ENCODE measurements at places on chromosomes 13 and 19. TPM values are rescaled to one million over a fixed set of nuclear protein-coding genes. Genes with fewer than 3 reads are reported as not detected.

The DPF1 gene
- total RNA-seq = 0.41 TPM

The DKKL1 gene
- total RNA-seq = not detected

The ZIC2 gene
- total RNA-seq = not detected

GRCh38 chr13:41599619-41600018, 142.3 kb downstream of the RGCC start:
- H3K27ac ChIP-seq = no peak overlapping the region
- no peak for DNase-seq
- no peak overlapping the region for H3K4me3 ChIP-seq
- no peaks in the 10 kb centered on the region for H3K4me1 ChIP-seq

DNA sequence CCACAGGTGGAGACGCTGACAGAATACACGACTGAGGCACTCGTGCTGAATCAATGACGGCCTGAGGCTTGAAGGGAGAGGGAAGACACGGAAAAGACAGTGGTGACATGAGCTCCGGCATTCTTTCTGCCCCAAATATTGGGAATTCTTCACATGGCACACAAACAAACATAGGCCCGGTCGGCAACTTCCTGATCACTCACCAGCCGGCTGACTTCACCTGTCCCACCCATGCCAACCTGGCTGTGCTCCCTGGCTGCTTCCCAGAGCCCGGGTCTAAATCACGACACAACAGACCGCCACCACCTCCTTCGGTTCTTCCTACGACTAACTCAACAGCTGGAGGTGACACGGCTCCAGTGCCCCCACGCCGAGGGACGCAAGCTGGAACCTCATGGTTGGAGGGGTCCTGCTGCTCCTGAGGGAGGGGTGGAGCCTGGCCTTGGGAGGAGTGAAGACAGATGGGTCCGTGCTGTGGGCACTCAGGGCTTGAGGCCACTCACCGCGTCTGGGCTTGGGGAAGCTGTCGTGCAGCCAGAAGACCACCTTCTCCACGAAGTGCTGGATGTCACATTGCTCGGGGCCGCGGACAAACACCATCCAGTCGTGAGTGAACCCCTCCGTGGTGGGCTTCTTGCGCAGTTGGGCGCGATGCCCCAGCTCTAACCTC, 9.6 kb downstream of the MLLT1 start:
- H3K36me3 ChIP-seq = peaks cover 2% of the 10 kb centered on the region
- DNase-seq = no peak
- peak overlapping the region; percentile 11 for H3K27ac ChIP-seq
- H3K27me3 ChIP-seq = no peaks in the 10 kb centered on the region
- no peak overlapping the region for H3K4me3 ChIP-seq

GRCh38 chr13:25088562-25089221, 7.2 kb upstream of the PABPC3 start:
- no peak overlapping the region for H3K27ac ChIP-seq
- no peaks in the 10 kb centered on the region for H3K4me1 ChIP-seq
- peaks cover 18% of the 10 kb centered on the region for H3K27me3 ChIP-seq
- DNase-seq = no peak
- no peak overlapping the region for H3K4me3 ChIP-seq

The C1QTNF9B gene
- not detected for total RNA-seq

- H3K4me1 ChIP-seq = peaks cover 7% of the 10 kb centered on the region
- H3K4me3 ChIP-seq = no peak overlapping the region
- peaks cover 33% of the 10 kb centered on the region for H3K36me3 ChIP-seq
Measured at GRCh38 chr19:46376241-46377153, 29.6 kb downstream of the PPP5C start.

DNA sequence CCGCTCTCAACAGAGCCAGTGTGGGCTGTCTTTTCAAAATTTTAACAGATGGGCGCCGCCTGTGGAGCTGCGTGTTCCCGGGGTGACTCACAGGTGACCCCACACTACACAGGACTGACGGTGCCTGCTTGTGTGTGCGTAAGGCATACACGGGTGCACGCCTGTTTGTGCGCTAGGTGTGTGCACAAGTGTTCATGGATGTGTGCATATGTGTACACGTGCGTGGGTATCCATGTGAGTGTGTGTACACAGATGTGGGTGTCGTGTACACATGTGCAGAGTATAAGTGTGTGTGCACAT, 92.7 kb upstream of the SOX1 start:
- no peak for DNase-seq
- no peak overlapping the region for H3K4me3 ChIP-seq
- no peak overlapping the region for H3K27ac ChIP-seq
- no peaks in the 10 kb centered on the region for H3K4me1 ChIP-seq
- peaks cover 40% of the 10 kb centered on the region for H3K27me3 ChIP-seq
- H3K36me3 ChIP-seq = no peaks in the 10 kb centered on the region

DNA sequence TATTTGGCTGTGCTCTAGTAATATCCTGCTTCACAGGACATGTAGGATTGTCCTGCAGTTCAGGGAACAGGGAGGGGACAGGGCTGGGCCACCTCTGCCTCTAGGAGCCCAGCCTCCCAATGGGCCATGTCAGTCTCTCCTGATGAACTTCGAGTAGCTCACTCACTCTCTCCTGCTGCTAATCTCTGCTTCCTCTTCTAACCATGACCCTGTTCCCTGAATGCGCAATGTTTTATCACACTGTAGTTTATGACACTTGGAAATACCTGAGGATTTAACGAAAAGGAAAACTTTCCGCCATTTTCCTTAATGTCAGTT, 9.2 kb downstream of the PARP4 start:
- peaks cover 21% of the 10 kb centered on the region for H3K4me1 ChIP-seq
- peaks cover 20% of the 10 kb centered on the region for H3K36me3 ChIP-seq
- DNase-seq = no peak

- H3K4me3 ChIP-seq = no peak overlapping the region
- no peaks in the 10 kb centered on the region for H3K27me3 ChIP-seq
- H3K36me3 ChIP-seq = peaks cover 15% of the 10 kb centered on the region
- peaks cover 28% of the 10 kb centered on the region for H3K4me1 ChIP-seq
- DNase-seq = no peak
- H3K27ac ChIP-seq = no peak overlapping the region
Measured at GRCh38 chr13:43072394-43072793, 49.0 kb downstream of the DNAJC15 start.

- H3K4me3 ChIP-seq = peak overlapping the region; percentile 97
- DNase-seq = no peak
- peaks cover 33% of the 10 kb centered on the region for H3K36me3 ChIP-seq
- peaks cover 44% of the 10 kb centered on the region for H3K4me1 ChIP-seq
- peak overlapping the region; percentile 90 for H3K27ac ChIP-seq
Measured at GRCh38 chr19:35901055-35901644, 810 bp upstream of the NFKBID start.

DNA sequence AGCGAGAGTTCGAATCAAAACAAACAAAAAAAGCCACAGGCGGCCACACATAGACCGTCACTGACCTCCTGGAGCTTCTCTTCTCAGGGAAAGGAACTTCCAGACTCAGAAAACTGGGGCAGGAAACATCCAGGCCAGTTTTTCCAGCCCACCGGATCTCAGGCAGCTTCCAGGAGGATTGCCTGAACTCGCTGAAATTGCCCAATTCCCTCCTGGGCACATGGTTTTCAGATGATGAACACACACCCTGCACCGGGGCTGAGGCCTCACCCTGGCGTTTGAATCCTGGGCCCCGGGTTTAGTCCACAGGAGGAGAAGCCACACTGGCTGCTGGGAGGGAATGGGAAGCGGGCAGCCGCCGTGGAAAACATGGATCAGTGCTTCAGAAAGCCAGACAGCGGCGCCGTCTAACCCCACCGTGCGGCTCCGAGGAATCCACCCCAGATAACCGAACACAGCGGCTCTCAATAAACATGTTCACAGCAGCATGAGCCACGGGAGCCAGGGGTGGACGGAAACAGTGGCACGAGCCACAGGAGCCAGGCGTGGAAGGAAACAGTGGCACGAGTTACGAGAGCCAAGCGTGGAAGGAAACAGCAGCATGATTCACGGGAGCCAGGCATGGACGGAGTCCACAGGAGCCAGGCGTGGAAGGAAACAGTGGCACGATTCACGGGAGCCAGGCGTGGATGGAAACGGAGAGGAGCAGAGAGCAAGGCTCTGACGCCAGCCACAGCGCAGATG, 18.2 kb upstream of the PTBP1 start:
- no peak for DNase-seq
- no peaks in the 10 kb centered on the region for H3K27me3 ChIP-seq
- H3K4me1 ChIP-seq = no peaks in the 10 kb centered on the region

The URI1 gene
- 75.4 TPM for total RNA-seq

GRCh38 chr13:71858647-71859046, 8.4 kb downstream of the DACH1 start:
- no peak for DNase-seq
- H3K27ac ChIP-seq = no peak overlapping the region
- H3K4me3 ChIP-seq = no peak overlapping the region
- H3K36me3 ChIP-seq = no peaks in the 10 kb centered on the region
- no peaks in the 10 kb centered on the region for H3K4me1 ChIP-seq

GRCh38 chr13:112990783-112991182, 21.8 kb downstream of the MCF2L start:
- H3K27me3 ChIP-seq = no peaks in the 10 kb centered on the region
- peaks cover 4% of the 10 kb centered on the region for H3K4me1 ChIP-seq
- peaks cover 5% of the 10 kb centered on the region for H3K36me3 ChIP-seq
- H3K4me3 ChIP-seq = no peak overlapping the region

The KMT2B gene
- 45.5 TPM for total RNA-seq

GRCh38 chr19:35332817-35333216, 3.8 kb downstream of the CD22 start:
- H3K4me3 ChIP-seq = peak overlapping the region; percentile 16
- no peaks in the 10 kb centered on the region for H3K36me3 ChIP-seq
- H3K27ac ChIP-seq = peak overlapping the region; percentile 13
- peak; percentile 47 for DNase-seq

DNA sequence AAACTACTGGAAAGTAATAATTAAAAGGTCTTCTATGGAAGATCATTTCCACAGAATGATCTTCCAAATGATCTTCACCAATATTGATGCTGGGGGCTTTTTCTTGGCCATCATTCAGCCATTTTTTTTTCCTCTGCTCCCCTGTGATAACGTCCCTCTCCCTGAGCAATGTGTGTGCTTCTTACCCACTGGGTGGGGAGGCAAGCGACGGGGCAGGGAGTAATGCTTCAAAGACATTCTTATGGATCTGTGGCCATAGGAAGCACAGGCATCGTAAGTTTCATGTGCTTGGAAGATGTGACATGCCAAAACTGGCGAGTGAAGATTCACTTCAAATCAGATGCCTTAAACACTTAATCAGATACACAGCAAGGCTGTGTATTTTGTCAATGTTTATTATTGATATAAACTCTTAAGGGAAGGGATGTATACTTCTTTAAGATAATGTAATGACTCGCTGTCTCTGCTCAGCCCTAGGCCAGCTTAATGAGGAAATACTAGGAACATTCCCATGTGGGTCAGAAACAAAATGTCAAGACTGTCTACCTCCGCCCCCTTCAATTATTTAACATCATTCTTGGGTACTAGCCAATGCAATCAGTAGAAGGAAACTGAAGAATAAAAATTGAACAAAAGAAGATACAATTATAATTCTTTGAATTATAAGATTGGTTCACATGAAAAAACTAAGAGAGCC, 34.1 kb upstream of the SERPINE3 start:
- no peak overlapping the region for H3K27ac ChIP-seq
- no peak for DNase-seq
- no peaks in the 10 kb centered on the region for H3K36me3 ChIP-seq
- no peak overlapping the region for H3K4me3 ChIP-seq

- no peak for DNase-seq
- H3K4me3 ChIP-seq = no peak overlapping the region
- H3K27ac ChIP-seq = no peak overlapping the region
- peaks cover 32% of the 10 kb centered on the region for H3K4me1 ChIP-seq
- peaks cover 3% of the 10 kb centered on the region for H3K36me3 ChIP-seq
Measured at GRCh38 chr13:40916207-40916998, 102.7 kb downstream of the ELF1 start.

The BCL3 gene
- 19.0 TPM for total RNA-seq

DNA sequence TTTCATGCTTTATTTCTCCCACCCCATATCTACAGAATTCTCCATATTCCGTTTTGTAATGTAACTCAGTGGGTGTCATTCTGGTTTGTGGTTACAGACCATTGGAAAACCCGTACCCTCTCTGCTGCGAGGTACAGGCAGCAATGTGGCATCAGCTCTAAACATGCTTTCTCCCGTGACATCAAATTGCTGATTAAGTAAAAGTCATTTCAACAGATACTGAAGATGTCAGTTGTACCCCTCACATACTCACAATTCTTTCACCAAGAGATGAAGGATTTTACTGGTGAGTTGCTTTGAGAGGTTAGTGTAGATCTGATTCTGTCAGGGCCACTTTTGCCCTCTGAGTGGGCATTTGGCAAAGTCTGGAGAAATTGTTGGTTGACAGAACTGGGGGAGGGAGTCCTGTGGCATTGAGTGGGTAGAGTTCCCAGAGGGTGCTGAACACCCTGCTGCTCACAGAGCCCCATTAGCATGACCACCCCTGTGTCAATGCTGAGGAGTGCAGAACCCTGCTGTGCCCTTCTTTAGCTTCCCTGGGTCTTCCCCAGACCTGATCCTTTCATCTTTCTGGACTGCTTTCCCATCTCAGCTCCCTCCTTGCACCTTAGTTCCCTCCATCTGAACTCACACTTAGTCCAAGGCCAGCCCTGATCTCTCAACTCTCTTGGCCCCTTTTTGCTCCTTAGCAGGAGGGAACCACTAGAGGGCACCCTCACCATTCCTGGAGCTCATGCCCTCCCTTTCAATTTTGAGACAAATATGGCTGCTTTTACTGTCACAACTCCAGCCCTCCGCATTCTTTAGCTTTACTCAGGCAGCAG, 39.9 kb upstream of the CEACAM8 start:
- H3K4me3 ChIP-seq = no peak overlapping the region
- peak; percentile 32 for DNase-seq
- H3K27ac ChIP-seq = no peak overlapping the region
- peaks cover 19% of the 10 kb centered on the region for H3K27me3 ChIP-seq

The PSG1 gene
- not detected for total RNA-seq

GRCh38 chr19:17468302-17469091, 1.8 kb upstream of the SLC27A1 start:
- H3K4me3 ChIP-seq = peak overlapping the region; percentile 85
- H3K27me3 ChIP-seq = no peaks in the 10 kb centered on the region
- peak overlapping the region; percentile 42 for H3K27ac ChIP-seq
- peaks cover 34% of the 10 kb centered on the region for H3K4me1 ChIP-seq
- DNase-seq = no peak
- no peaks in the 10 kb centered on the region for H3K36me3 ChIP-seq

GRCh38 chr13:84812078-84812477, 929.8 kb upstream of the SLITRK1 start:
- no peak for DNase-seq
- H3K36me3 ChIP-seq = no peaks in the 10 kb centered on the region
- no peak overlapping the region for H3K27ac ChIP-seq
- no peaks in the 10 kb centered on the region for H3K27me3 ChIP-seq

The EDNRB gene
- not detected for total RNA-seq
